ENCODE measurements at places on chromosomes 11 and 22.
A peak's percentile ranks its signal among the peaks of the same experiment; 100 is the strongest.

DNA sequence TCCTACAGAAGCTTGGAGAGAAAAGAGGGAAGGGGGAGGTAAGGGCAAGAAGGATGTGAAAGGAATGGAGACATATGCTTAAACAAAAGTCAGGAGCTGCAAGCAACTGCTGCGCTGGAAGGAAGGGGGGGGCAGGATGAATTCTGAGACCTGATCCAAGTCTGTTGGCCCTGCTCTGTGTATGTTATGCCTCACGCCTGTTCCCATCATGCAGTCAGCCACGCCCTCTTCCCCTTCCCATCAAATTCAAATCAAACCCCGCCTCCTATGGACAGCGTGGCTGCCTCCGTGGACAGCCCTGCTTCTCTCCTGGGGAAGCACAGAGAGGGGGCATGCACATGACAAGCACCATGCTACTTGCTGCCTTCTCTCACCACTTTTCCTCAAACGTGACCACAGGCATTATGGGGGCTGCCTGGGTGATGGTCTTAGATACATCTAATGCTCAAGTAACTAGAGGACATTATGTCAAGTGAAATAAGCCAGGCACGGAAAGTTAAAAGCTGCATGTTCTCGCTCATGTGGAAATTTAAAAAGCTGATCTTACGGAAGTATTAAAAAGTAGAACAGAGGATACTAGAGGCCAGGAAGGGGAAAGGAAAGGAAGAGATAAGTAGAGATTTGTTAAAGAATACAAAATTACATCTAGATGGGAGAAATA is 45.8 kb upstream of the CYP2D6 start:
- no peak for DNase-seq

DNA sequence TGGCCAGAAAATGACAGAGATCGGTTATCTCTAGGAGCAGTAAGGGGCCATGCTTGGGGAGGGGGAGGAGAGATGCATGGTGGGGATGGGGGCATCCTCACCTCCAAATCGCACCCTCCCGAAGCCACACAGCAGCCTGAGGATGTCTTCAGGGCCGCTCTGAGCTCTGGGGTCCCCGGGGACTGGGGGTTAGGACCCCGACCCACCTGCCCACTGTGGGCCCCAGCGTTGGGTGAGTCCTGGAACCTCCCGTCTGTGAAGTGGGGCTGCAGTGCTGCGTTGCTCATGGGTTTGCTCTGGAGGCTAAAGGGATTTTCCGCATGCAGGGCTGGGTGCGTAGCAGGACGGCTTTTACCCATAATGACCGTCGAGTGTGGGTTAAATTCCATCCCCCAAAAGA is 1046.3 kb downstream of the BRD1 start:
- DNase-seq: no peak

- DNase-seq: no peak
Observed at GRCh38 chr11:79342686-79343085, 98.1 kb downstream of the TENM4 start.

DNA sequence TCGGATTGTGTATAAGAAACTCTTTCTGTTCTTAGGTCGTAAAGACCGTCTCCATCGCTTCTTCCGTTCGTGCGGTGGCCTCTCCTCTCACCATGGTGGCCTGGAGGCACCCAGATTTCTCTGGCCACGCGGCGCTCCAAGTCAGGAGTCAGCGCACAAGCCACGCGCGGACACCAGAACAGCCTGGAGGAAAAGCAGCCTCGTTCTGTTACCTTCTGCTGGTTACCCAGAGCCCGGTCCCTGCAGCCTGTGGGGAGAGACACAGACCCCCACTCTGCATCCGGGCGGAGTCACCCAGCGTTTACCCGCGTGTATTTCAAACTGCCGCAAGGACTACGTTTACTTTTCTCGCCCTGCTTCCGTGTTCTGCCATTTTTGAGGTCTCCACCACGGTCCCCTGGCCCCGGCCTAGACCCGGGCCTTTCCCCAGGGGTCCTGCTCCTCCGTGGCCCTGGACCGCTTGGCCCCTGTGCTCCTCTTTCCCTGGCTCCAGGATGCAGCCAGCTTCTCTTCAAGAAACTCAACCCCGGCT is 776.1 kb downstream of the BRD1 start:
- no peak for DNase-seq

- no peak for DNase-seq
Observed at GRCh38 chr11:46388619-46389449, 2.7 kb downstream of the CHRM4 start.

DNA sequence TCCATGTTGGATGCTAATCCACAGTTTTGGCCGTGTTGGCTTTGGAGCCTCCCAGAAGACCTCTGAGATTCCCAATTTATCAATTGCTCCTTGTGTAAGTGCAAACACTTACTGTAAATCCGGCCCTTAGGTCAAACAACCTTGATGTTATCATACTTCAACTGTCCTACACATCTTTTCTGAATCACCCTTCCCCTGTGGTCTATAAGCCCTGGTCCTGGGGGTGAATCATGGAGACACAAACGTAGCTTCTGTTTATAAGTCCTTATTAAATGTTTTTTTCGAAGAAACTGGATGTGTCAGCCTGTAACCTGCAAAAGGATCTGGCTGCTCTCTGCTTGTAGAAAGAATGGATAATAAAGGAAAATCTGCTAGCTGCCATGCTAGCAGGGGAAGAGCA is 1.7 kb upstream of the IL10RA start:
- DNase-seq: no peak

DNA sequence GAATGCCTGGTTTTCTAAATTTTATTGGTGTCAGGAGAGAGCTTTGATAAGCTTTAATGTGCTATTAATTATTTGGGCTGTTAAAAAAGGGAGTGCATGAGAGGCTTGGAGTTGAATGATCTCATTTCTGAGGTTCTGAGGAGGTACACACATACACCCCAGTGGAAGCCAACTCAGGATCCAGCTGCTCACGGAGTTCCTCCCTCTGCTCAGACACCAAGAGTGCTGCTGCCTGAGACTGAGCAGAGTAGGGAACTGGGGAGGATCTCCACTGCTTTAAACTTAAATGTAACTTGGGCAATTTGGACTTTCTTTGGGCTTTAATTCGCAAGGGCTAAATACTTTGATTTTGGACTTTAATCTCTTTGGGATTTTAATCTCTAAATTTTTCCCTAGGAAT is 414.4 kb upstream of the CADM1 start:
- DNase-seq: no peak

- no peak for DNase-seq
Observed at GRCh38 chr11:26632691-26633159, 60.7 kb upstream of the MUC15 start.

DNA sequence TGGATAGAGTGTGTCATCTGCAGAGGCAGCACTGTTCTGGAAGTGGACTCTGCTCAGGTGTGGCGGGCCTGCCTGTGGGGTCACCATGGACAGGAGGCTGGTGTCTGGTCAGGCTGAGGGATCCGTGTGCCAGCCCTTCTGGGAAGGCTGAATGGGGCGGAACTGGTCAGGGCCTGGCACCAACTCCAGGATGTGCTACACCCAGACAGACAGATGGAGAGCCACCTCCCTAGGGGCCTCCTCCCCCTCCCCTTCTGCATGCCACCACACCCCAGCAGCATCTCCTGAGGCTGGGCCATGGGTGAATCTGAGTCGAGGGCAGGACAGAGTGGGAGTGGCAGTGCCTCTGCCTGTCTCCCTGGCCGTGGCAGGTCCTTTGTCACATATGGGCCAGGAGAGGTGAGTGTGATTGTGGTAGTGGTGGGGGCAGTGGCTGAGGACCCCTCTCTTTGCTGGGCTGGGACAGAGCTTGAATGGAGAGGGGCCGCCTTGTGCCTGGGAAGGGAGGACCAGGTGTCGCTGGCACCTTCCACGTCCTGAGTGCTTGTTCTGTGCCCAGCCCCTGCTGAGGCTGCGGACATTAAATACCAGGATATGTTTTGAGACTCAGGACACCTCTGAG is 29.1 kb downstream of the ST3GAL4 start:
- no peak for DNase-seq

- DNase-seq: no peak
Observed at GRCh38 chr22:46522797-46523196, 14.6 kb downstream of the CELSR1 start.

DNA sequence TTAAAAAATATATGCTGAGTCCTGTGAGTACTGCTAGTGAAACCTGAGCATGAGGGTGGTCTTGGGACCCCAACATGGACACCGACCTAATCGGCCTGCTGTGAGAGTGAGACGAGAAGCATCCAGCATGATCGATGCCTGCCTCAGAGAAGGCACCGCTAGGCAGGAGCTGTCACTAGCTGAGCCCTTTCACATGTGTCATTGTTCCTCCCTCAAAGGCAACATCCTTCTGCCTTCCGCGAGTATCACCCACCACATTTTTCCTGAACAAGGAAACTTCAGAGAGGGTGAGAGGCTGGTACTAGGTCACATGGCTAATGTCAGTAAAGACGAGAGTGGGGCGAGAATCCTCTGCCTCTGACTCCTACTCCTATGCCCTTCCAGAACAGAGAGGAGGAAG is 35.6 kb downstream of the AP1B1 start:
- no peak for DNase-seq

DNA sequence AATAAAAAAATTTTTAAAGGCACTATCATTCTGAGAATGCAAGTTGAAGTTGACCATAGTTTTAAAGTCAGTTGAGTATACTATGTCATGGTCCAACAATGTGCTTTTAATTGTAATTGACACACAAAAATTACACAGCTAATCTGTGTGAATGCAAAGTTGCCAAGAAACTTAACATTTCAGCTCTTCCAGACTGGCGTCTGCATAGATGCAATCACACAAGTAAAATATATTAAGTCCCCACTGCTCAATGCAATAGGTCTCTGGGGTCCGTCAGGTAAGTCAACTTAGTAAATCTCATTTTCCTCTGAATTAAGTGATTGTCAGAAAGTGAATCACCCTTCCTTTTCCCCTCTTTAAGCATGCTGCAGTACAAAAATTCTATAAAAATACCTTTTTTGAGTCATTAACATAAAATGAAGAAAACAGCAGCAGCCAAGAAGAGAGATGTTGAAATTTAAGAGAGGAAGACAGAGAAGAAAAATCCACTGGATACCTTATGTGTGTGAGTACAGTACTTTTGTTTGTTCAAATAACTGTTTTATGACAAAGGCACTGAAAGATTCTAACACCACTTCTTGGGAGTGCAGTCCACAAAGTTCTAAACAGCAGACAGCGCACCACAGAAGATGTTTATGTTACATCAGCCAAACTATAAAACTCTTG is 5.1 kb downstream of the FZD4 start:
- no peak for DNase-seq

DNA sequence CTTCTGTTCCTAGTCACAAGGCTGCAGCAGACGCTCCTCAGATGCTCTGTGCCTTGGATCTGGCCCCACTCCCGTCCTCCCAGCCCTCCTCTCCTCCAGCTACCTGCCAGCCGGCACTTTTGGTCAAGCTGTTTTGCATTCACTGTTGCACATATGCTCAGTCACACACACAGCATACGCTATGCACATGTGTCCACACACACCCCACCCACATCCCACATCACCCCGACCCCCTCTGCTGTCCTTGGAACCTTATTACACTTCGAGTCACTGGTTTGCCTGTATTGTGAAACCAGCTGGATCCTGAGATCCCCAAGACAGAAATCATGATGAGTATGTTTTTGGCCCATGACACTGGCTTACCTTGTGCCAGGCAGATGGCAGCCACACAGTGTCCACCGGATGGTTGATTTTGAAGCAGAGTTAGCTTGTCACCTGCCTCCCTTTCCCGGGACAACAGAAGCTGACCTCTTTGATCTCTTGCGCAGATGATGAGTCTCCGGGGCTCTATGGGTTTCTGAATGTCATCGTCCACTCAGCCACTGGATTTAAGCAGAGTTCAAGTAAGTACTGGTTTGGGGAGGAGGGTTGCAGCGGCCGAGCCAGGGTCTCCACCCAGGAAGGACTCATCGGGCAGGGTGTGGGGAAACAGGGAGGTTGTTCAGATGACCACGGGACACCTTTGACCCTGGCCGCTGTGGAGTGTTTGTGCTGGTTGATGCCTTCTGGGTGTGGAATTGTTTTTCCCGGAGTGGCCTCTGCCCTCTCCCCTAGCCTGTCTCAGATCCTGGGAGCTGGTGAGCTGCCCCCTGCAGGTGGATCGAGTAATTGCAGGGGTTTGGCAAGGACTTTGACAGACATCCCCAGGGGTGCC is 109.8 kb downstream of the BCR start:
- DNase-seq: peak; percentile 15

- no peak for DNase-seq
Observed at GRCh38 chr11:36278531-36279282, 10.5 kb downstream of the COMMD9 start.

- DNase-seq: no peak
Observed at GRCh38 chr22:37206118-37206840, 6.0 kb downstream of the SSTR3 start.

DNA sequence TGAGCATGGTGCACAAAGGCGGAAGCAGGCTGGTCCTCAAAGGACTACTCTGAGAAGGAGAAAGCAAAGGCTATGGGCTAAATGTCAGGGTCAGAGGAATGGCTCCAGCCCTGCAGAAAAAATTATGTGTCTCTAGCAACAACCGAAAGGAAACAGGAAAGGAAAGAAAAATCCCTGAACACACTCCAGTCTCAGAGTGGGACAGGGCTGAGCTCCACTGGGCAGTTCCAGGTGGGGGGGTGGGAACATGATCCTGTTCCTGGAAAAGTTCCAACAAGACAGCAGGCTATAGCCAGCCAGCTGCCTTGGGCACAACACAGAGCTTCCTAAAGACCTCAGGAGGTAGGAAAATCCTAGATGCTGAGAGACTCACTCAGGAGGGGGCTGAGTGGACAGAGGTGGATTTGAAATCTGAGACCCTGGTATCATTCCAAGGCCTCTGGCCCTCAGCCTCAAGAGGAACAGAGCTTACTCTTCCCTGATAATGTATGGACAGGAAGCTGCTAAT is 1088.2 kb downstream of the TBC1D22A start:
- DNase-seq: no peak

- DNase-seq: no peak
Observed at GRCh38 chr22:49291169-49291568, 536.5 kb downstream of the BRD1 start.

DNA sequence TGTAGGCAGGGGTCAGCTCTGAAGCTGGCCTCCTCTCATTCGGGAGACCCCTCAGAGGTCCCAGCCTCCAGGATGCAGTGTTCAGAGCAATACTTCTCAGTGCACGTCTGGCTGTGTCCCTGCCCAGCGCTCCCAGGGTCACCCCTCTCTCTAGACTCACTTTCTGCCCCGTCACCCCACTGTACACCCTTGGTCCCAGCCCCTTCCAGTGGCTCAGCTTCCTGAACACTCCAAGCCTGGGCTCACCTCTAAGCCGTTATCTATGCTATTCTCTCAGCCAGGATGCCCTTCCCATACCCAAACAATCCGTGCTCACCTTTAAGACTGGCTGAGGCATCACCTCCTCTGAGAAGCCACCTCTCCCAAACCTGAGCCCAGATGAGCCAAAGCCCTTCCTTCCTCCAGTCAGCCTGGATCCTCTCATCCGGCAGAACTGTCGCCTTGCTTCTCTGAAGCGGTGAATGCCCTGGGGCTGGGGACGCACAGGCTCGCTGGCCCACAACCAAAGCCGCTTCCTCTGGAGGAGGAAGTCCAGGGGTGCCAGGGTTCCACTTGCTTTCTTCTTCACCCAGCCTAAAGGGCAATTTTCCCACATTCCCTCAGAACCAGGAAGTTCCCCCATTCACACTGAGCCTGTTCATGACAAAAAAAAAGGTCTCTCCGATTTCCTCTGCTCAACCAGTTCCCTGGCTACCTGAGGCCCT is 13.7 kb upstream of the CDKN1C start:
- DNase-seq: no peak

GRCh38 chr11:95968585-95968984 is 44.7 kb upstream of the MTMR2 start:
- no peak for DNase-seq

All from anterior cingulate cortex (tissue), 58 donors.